Activated naive CD8-positive, alpha-beta T cell treated with anti-CD3 and anti-CD28 coated beads, Interleukin-2, amount 50 U/mL, for 16 hours (primary cell): ENCODE measurements at places on chromosomes 5 and 9.

- no peak for DNase-seq
These were observed 9.9 kb downstream of the RBM27 start for GRCh38 chr5:146213210-146213826.

- DNase-seq, result no peak
These were observed 6.9 kb downstream of the SLC31A1 start for GRCh38 chr9:113228130-113228665.

GRCh38 chr9:114994768-114995167 lies 64.4 kb upstream of the TNFSF8 start:
- no peak for DNase-seq

GRCh38 chr5:137236849-137237507 lies 262.1 kb downstream of the SPOCK1 start:
- DNase-seq, result no peak

DNA sequence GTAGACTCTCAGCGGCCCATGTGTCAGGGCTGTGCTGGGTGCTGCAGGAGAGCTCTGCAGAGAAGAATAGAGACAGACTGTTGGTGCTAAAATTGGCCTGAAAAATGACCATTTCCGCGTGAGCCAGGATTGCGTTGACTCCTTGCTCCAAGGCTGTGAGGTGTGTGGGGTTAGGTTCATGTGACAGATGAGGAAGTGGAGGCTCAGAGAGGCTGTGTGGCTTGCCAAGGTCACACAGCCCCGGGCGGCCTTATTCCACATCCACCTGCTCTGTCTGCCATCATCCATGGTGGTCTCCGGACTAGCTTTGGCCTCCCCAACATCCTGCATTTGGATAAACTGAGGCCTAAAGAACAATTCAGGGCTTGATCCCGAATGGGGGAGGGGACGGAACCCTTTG lies 15.2 kb downstream of the NEK6 start:
- DNase-seq, result no peak

- DNase-seq, result no peak
These were observed 101.6 kb upstream of the SPRY4 start for GRCh38 chr5:142426129-142427014.

- DNase-seq, result no peak
These were observed 7.9 kb upstream of the SYK start for GRCh38 chr9:90793729-90794128.

DNA sequence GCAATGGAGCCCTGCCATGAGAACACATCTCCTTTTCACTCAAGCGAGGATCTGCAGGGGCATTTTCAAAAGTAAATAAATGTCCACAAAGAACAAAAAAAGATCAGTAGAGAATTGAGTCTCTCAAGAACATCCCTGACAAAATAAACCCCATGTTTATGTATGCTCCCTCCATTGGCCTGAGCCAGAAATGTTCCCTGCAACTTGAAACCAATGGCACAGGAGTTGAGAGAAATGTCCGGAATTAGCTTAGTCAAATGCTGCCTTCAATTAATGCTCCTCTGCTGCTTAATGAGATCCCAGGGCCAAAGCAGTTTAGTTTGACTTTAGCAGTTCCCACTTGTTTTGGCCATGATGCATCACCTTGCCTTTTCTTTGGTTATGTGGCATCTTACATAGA lies 238.3 kb downstream of the EBF1 start:
- no peak for DNase-seq

GRCh38 chr9:117313989-117314388 lies 100.9 kb downstream of the ASTN2 start:
- no peak for DNase-seq

GRCh38 chr5:134945041-134945440 lies 22.7 kb upstream of the CATSPER3 start:
- no peak for DNase-seq

DNA sequence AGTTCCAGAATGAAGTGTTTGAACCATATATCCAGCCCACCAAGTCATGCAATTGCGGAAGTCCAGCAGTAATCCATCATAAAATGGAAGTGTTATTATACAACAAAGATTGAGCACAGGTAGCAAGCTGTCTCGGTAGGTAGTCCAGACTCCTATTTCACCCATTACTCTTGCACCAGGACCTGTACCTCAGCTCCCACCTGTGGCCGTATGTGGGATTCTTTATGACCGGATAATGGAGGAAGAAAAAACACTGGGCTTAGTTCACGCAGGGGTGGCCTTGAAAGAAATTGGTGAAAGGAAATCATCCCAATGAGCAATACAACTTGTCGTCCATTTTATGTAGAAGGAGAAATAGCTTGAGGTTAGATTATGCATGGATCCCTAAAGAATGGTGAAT lies 216.3 kb downstream of the ESM1 start:
- DNase-seq, result no peak

DNA sequence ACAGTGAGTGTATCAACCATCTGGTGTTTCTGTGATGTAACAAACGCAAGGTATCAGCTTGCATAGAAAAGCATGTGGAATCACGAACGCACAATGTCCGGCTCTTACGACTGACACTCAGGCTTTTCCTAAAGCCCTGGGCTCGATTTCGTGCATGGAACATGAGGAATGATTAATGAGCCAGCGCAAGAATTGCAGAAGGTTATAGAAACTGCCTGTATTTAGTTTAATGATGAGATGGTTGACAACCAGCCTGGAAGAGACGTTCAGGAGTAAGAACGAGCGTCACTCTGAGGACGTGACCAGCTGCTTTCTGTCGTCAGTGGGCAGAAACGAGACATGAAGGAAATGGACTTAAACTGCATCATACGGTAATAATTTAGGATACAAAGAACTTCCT lies 497.6 kb downstream of the IRX1 start:
- no peak for DNase-seq

- DNase-seq, result no peak
These were observed 152.5 kb upstream of the CLINT1 start for GRCh38 chr5:158011422-158011821.

DNA sequence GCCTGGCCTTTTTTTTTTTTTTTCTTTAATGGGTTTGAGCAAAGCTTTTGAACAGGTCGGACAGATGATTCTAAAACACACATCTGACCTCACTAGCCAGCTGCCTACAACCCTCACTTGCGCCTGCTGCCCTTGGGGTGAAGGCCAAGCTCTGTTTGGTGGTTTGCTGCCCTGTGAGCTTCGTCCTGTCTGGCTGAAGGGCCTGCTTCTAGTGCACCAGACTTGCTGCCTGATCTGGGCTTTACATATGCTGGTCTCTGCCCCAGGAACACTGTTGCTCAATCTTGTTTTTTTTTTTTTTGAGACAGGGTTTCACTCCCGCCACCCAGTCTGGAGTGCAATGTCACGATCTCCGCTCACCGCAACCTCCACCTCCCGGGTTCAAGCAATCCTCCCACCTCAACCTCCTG lies 16.4 kb upstream of the DOLPP1 start:
- DNase-seq, result no peak

GRCh38 chr5:103808464-103809106 lies 246.0 kb upstream of the NUDT12 start:
- DNase-seq, result no peak

GRCh38 chr5:73759771-73760170 lies 133.8 kb downstream of the ARHGEF28 start:
- DNase-seq, result no peak

GRCh38 chr9:33778700-33779351 lies 16.5 kb upstream of the PRSS3 start:
- peak; percentile 8 for DNase-seq

GRCh38 chr9:69874301-69875060 lies 53.9 kb downstream of the CFAP95 start:
- no peak for DNase-seq

- DNase-seq, result no peak
These were observed 51.1 kb upstream of the LHFPL2 start for GRCh38 chr5:78699552-78700153.

GRCh38 chr5:146467760-146468159 lies 20.6 kb downstream of the TCERG1 start:
- no peak for DNase-seq

- no peak for DNase-seq
These were observed 48.0 kb downstream of the IPO11 start for GRCh38 chr5:62460578-62460983.

DNA sequence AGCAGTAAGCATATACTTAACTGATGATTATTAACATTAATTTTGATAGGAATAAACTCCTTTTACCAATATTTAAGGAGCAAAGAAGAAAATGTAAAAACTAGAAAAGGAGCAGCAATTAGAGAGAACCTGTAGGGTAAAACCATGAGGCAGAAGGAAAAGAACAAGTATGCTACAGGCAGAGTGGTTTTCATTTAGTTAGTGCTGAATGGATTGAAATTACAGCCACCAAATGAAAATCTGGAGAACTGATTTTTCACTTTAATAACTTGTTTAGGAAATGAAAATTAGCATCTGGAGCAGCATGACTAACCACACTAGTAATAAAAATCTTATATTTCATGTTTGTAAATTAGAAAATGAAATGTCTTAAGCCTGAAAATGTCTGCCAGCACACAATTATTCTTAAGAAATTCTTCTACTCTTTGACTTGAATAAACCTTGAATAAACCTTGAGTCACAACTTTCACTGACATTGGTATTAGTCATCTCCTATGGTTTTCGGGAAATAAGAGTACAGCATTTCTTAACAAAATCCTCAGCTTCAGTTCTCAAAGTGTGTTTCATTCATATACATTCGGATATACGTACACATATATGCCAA lies 1504.9 kb upstream of the C9orf72 start:
- DNase-seq, result no peak

- no peak for DNase-seq
These were observed 62.8 kb downstream of the HMCN2 start for GRCh38 chr9:130328349-130328801.

GRCh38 chr5:168177831-168178450 lies 113.5 kb upstream of the WWC1 start:
- no peak for DNase-seq

- DNase-seq, result no peak
These were observed 30.0 kb upstream of the PCSK1 start for GRCh38 chr5:96463091-96463490.

DNA sequence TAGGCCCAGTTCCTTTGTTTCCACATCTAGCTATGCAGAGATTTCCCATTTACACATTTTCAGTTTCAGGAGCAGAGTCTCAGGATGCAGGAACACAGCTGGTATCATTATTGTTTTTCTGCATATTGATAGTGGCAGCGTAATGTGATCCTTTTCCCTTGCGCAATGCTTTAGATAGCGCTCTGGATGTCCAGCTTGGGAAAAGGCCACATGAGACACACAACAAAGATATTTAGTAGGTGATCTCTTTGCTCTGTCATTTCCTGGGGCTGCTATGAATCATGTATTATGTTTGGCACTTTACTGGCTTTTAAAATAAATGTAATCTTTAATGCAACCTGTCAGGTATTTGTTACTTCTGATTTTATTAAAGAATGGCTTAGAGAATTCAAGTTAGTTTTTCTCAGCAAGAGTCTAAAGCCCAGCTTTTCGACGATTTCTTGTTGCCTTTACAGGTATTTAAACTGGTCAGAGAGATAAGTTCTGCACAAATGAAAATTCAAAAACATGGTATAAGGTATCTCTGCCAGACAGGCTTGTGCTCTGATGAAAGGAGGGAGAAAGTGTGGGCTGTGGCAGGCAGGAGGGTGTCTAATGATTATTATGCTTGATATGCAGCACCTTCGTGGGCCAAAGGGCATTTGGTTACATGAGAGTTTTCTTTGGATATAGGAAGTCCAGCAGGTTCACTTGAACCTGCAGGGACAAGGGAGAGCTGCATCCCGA lies 42.2 kb downstream of the PTTG1 start:
- no peak for DNase-seq

DNA sequence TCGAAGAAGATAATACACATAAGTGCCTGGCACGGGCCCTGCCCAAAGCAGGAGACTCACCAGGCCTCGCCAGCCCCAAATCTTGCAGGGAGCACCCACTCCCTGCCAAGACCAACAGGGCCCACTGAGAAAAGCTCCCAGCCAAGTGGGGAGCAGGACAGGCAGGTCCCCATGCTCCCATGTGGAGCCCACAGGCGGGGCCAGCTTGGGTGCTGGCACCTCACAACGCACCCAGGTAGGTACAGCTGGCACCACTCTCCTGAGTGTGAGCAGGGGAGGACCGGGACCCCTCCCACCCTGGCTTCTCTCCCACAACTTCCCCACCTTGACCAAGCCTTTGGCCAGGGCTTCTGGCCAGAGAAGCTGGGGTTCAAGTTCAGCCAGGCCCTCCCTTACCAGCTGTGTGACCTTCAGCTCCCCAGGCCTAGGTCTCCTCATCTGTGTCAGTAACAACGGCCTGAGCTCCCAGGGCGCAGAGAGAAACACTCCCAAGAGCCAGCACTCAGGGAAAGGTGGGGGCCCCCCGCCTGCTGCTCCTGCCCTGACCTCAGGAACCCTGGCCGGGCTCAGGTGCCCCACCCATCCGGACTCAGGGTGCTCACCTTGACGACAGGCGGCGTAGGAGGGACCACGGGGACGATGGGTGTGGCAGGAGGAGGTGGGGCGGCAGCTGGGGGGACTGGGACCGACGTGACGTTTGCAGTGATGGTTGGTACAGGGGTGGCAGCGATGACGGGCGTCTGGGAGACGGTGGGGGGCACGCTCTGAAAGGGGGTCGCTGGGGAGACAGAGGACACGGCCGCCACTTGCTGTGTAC lies 17.8 kb downstream of the BRD3 start:
- no peak for DNase-seq

- DNase-seq, result no peak
These were observed 26.1 kb upstream of the RETREG1 start for GRCh38 chr5:16642867-16643266.

DNA sequence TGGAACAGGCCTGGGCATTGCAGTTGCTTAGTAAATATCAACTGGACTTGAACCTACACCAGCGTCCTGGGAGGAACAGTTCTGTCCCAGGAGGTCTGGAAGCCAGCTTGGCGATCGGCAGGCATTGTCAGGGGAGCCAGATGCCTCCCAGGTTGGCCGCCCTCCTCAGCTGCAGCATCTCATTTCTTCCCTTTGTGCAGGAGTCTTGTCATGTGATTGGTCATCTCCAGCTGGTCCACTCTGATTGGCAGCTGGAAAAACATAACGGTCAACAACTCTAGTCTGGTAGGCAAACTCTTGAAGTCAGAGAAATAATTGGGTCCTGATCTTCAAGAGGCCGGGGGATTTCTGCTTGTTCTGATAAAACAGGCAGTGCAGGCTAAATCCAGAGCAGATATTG lies 29.6 kb upstream of the NCS1 start:
- no peak for DNase-seq

- no peak for DNase-seq
These were observed 72.9 kb downstream of the ZNF622 start for GRCh38 chr5:16392718-16393117.

GRCh38 chr5:171578829-171579491 lies 159.5 kb downstream of the FGF18 start:
- DNase-seq, result no peak

DNA sequence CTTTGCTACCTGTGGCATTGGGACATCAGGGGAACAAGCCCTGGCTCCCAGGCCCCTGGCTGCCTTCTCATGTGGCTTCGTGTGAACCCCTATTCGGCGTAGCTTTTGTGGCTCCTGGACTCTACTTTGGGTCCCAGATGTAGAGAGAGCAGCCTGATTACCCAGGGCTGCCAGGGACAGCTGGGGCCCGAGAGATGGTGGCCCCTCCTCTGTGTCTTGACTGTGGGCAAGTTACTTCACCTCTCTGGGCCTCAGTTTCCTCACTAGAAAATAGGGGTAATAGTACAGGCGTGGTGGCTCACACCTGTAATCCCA lies 2.0 kb downstream of the PKN3 start:
- no peak for DNase-seq
